NCI-H1048 (cell line): ENCODE measurements at places on chromosomes 1 and 21.

- DNase-seq, result no peak
Measured at GRCh38 chr1:168897249-168897648, 168.2 kb upstream of the DPT start.

- DNase-seq, result no peak
Measured at GRCh38 chr1:203139976-203140475, 12.5 kb downstream of the ADORA1 start.

DNA sequence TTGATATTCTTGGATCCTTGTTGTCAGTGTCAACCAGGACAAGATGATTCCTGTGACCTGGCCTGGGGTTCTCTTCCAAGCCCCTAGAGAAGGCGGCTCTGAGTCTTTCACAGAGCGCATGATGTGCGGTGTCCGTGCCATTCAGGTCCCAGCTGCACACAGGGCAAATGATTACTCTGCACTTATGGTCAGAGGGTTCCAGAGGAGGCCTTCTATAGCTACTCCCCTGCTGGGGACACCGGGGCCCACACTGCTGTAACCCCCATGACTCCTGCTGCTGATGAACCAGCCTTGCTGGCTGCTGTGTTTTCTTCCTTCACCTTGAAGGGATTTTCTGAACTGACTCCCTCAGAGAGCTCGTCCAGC is 1.5 kb downstream of the PTGFRN start:
- no peak for DNase-seq

DNA sequence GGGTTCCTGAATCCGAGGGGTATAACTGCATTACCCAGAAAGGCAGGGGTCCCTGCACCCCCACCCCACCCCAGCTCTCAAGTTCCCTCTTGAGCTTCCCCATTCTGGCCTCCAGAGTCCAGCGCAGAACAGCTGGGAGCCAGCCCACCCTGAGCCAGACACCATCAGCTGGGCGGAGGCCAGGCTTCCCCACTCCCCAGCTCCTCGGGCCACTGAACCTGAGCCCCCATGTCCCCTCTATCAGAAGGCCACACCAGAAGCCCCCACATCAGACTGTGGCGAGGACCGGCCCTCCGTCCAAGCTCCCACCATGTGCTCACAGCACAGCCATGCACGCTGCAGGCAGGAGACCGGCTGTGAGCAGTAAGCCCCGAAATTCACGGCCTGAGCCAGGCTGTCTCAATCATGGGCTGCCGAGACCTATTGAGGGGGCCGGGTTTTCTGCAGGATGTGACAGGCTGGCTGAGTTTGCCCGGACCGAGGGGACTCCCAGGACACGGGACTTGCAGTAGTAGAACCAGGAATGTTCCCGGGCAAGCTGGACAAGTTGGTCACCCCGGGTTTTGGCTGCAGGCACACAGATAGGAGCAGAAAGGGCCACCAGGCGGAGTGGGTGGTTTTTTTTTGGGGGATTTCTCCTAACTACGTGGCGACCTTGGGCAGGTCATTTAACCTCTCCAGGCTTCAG is 25.5 kb upstream of the TNFRSF1B start:
- DNase-seq, result no peak

- DNase-seq, result no peak
Measured at GRCh38 chr1:29789221-29789909, 553.0 kb downstream of the PTPRU start.
